ENCODE measurements at places on chromosomes 16 and 17. TPM values are rescaled to one million over a fixed set of nuclear protein-coding genes. Genes with fewer than 3 reads are reported as not detected.

GRCh38 chr17:68509141-68510057 lies 2.8 kb upstream of the PRKAR1A start:
- DNase-seq: no peak
- no peak overlapping the region for H3K27ac ChIP-seq
- H3K36me3 ChIP-seq: no peaks in the 10 kb centered on the region
- no peaks in the 10 kb centered on the region for H3K27me3 ChIP-seq
- H3K4me3 ChIP-seq: no peak overlapping the region
- no peaks in the 10 kb centered on the region for H3K4me1 ChIP-seq

The OR1A1 gene
- total RNA-seq: not detected

DNA sequence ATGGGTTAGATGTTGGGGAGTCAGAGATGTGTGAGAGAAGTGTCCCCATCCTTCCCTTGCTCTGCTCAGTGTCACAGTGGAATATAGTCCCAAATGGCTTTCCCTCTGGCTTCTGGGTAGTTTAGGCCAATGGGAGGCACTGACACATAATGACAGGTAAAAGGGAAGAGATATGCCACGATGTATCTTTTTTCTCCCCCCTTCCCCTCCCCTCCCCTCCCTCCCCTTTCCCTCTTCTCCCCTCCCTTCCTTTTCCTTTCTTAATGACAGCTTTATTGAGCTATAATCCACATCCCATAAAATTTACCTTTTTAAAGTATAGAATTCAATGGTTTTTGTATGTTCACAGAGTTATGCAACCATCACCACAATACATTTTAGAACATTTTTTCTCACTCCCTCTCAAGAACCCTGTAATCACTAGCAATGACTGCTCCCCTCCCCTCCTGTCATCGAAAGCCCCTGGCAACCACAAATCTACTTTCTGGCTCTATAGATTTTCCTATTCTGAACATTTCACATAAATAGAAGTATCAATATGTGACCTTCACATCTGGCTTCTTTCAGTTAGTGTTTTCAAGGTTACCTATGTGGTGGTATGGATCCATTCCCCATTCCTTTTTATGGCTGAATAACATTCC lies 617 bp upstream of the CCR7 start:
- H3K4me1 ChIP-seq: no peaks in the 10 kb centered on the region
- H3K4me3 ChIP-seq: no peak overlapping the region
- no peak for DNase-seq
- peaks cover 42% of the 10 kb centered on the region for H3K27me3 ChIP-seq
- H3K27ac ChIP-seq: no peak overlapping the region
- no peaks in the 10 kb centered on the region for H3K36me3 ChIP-seq

DNA sequence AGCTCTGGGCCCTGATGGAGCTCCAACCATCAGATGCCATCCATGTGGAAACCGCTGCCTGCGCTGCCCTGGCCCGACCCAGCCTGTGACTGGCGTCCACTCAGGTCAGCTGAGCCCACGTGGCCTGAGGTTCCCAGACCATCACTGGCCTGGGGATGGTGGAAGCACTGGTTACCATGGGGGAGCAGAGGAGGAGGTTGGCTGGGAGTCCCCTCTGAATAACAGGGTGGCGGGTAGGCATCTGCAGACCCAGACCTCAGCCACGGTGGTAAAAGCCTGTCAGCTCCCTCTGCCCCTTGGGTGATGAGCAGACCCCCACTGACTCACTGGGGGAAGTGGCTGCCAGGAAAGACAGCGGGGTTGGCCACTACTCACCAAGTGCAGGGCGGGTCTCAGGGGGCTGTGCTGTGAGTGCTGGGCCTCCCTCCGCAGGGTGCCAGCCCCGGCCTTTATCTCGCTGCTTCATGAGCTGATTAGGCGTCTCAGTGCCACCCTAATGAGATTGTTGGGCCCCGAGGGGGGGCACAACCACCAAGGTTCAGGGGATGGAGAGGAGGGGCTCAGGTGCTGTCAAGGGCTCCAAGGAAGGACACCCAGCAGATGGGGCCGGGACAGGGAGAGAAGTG lies at the start of gene PDE6G:
TSS of gene PDE6G (minus strand) at position 425 of the 626 bp plus-strand sequence. CDS start 3,237 bp downstream, outside the sequence.
- H3K27me3 ChIP-seq: no peaks in the 10 kb centered on the region
- no peak within 1 kb of the TSS for H3K4me3 ChIP-seq
- no peaks in the 10 kb centered on the region for H3K36me3 ChIP-seq
- DNase-seq: no peak

The FBXO39 gene
- not detected for total RNA-seq

DNA sequence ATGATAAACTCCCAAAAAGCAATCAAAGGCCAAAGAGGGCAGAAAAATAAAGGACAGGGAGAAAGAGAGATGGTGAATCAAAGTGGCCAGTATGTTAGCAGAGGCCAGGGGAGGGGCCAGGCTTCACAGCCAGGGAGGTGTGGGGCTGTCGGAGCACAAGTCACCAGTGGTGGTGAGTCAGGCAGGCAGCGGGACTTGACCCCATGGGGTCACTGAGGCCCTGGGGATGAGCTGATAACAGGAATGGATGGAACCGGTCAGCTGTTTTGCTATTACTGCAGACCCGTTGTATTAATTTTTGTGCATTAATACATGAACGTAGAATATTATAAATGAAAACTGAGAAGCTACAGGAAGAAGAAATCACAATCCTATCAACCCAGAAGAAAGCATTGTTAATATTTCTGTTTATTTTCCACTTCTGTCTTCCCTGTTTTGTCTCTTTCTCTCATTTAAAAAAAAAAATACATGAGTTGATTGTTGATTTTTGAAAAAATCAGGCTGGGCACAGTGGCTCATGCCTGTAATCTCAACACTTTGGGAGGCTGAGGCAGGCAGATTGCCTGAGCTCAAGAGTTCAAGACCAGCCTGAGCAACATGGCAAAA lies 106.9 kb downstream of the SOCS1 start:
- no peaks in the 10 kb centered on the region for H3K27me3 ChIP-seq
- H3K4me3 ChIP-seq: no peak overlapping the region
- peak; percentile 27 for DNase-seq
- no peak overlapping the region for H3K27ac ChIP-seq
- peaks cover 2% of the 10 kb centered on the region for H3K4me1 ChIP-seq

DNA sequence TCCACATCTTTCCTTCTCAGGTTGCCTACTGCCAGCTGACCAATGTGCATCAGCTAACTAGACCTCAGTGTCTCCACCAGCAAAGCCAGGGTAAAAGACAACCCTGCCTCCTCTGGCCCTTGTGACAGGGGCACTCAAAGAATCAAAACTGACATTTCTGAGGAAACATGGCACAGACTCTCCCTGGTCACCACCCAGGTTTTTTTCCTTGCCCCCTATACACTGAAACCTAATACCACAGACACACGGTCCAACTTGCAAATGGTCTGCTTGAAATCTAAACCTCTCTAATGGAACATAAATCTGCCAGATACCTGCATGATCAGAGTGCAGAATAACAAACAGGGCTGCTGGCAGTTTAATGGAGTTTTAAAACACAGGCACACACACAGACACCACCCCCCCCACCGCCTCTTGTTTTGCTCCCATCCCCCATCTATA lies 19.5 kb upstream of the CORO6 start:
- DNase-seq: no peak
- H3K4me1 ChIP-seq: peaks cover 25% of the 10 kb centered on the region
- no peak overlapping the region for H3K27ac ChIP-seq
- H3K4me3 ChIP-seq: no peak overlapping the region
- H3K27me3 ChIP-seq: no peaks in the 10 kb centered on the region

DNA sequence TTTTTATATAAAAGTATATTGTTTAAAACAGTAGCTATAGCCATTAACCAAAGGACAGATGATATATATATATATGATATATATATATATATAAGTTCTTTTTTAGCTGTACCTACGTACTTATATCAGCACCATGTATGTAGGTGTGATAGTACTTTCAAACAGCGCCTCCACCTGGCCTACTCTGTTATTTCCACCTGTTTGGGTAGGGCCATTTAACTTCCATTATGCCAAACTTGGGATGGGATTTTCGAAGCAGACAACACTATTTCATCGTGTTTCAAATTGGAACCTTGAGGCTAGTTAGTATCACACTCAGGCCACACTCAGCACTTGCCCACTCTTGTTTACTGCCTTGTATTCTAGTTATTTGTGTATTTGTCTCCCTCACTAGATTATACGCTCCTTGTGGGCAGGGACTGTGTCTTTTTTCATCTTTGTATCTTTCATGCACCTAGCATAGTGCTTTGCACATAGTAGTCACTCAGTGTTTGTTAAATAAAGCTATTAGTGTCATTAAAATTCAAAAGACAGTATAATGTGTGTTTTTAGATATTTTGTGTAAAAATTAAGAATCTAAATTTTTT lies 11.8 kb upstream of the CLTC start:
- no peak overlapping the region for H3K27ac ChIP-seq
- peaks cover 16% of the 10 kb centered on the region for H3K36me3 ChIP-seq
- H3K4me1 ChIP-seq: no peaks in the 10 kb centered on the region
- no peak for DNase-seq
- H3K27me3 ChIP-seq: no peaks in the 10 kb centered on the region

DNA sequence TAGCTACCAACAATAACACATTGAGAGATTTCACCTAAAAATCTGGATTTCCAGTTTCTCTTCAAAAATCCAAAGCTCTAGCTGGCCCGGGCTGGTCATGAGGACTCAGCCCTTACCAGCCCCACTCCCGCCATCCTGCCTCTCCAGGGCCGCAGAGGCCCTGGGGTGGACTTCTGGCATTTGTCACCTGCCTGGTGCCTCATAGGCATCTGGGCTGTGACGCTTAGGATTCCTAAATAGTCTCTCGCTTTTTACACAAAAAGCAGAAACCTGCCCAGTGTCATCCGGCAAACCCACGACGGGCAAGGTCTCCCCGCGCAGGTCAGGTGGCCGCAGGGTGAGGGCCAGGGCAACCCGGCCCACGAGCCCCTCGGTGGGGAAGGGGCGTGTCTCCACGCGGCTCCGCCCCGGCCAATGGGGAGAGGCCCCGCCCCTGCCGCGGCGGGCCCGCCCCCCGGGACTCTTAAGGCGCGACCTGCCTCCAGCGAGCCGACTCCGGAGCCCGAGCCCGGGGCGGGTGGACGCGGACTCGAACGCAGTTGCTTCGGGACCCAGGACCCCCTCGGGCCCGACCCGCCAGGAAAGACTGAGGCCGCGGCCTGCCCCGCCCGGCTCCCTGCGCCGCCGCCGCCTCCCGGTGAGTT lies at the start of gene VASN:
TSS of gene VASN (plus strand) at position 492 of the 644 bp plus-strand sequence. CDS start 9,030 bp downstream, outside the sequence.
- H3K4me1 ChIP-seq: peaks cover 41% of the 10 kb centered on the region
- no peaks in the 10 kb centered on the region for H3K27me3 ChIP-seq
- H3K27ac ChIP-seq: peak within 1 kb of the TSS; percentile 99
- H3K36me3 ChIP-seq: peaks cover 6% of the 10 kb centered on the region

The TAC4 gene
- total RNA-seq: not detected

The ARHGAP23 gene
- total RNA-seq: 9.3 TPM

DNA sequence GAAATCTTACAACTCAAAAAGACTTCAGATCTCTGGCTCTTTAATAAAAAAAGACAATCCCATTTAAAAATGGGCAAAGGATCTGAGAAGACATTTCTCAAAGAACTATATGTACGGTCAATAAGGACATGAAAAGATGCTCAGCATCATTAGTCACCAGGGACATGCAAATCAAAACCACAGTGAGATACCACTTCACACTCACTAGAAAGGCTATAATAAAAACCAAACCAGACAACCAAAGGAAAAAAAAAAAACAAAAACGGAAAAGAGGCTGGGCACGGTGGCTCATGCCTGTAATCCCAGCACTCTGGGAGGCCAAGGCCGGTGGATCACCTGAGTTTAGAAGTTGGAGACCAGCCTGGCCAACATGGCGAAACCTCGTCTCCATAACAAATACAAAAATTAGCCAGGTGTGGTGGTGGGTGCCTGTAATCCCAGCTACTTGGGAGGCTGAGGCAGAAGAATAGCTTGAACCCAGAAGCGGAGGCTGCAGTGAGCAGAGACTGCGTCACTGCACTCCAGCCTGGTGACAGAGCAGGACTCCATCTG lies 1.7 kb upstream of the NPIPB7 start:
- no peak overlapping the region for H3K27ac ChIP-seq
- DNase-seq: no peak
- peaks cover 17% of the 10 kb centered on the region for H3K36me3 ChIP-seq
- no peak overlapping the region for H3K4me3 ChIP-seq

GRCh38 chr17:1181753-1182137 lies 2.0 kb upstream of the ABR start:
- H3K27me3 ChIP-seq: no peaks in the 10 kb centered on the region
- H3K36me3 ChIP-seq: no peaks in the 10 kb centered on the region
- peak; percentile 86 for DNase-seq
- peaks cover 20% of the 10 kb centered on the region for H3K4me1 ChIP-seq
- H3K4me3 ChIP-seq: no peak overlapping the region

- H3K4me3 ChIP-seq: no peak overlapping the region
- DNase-seq: no peak
- no peaks in the 10 kb centered on the region for H3K4me1 ChIP-seq
- no peaks in the 10 kb centered on the region for H3K27me3 ChIP-seq
- no peaks in the 10 kb centered on the region for H3K36me3 ChIP-seq
Measured at GRCh38 chr16:50992350-50993032, 158.6 kb downstream of the SALL1 start.

The MYO15B gene
- not detected for total RNA-seq

The WFIKKN2 gene
- total RNA-seq: not detected

DNA sequence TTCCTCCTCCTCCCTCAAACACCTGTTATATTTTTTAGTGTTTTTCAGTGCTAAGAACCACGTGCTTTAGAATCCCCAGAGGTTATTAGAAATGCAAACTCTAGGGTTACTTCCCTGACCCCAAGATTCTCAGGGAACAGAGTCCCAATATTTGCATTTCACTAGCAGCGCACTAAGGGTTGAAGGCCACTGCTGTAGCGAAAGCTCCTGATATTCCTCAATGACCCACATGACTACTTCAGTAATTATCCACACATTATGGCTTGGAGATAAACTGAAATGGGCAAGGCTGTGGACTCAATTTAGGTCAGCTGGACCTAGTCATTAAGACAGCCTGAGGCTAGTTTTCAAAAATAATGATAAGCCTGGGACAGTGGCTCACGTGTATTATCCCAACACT lies 78.5 kb upstream of the BCAR1 start:
- no peaks in the 10 kb centered on the region for H3K4me1 ChIP-seq
- H3K36me3 ChIP-seq: no peaks in the 10 kb centered on the region
- no peak overlapping the region for H3K27ac ChIP-seq
- no peak for DNase-seq

DNA sequence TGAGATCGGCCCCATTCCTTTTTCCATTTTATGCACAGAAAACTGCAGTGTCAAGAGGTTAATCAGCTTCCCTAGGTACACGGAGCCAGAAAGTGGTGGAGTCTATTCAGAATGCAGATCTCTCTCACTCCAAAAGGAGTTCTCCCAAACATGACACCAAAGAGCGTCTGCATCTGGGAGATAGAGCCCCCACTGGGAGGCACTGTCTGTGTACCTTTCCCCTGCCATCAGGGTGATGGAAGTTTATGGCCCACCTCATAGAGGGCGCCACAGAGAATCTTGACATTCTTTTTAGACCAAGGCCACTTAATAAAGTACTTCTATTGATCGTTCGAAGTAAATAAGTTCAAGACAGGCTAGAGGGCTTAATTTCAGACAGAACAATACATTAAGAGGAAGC lies 493.7 kb upstream of the ERCC4 start:
- H3K4me3 ChIP-seq: no peak overlapping the region
- DNase-seq: no peak
- no peaks in the 10 kb centered on the region for H3K36me3 ChIP-seq
- H3K27ac ChIP-seq: no peak overlapping the region

Data from IMR-90 (cell line).